GM12878 (cell line): ENCODE measurements at places on chromosomes 7 and 10. TPM values are rescaled to one million over a fixed set of nuclear protein-coding genes. Genes with fewer than 3 reads are reported as not detected.

The FAM25G gene
- not detected in 2 replicates for total RNA-seq

GRCh38 chr10:12489357-12489756 is 140.0 kb downstream of the CAMK1D start:
- H3K27ac ChIP-seq: no peak overlapping the region
- H3K27me3 ChIP-seq: no peaks in the 10 kb centered on the region
- H3K4me1 ChIP-seq: peaks cover 3% of the 10 kb centered on the region
- H3K4me3 ChIP-seq: no peak overlapping the region

- H3K27ac ChIP-seq: no peak overlapping the region
- no peak overlapping the region for H3K4me3 ChIP-seq
- no peaks in the 10 kb centered on the region for H3K27me3 ChIP-seq
Measured at GRCh38 chr7:70416986-70417655, 714.8 kb upstream of the GALNT17 start.

The PIK3CG gene
- total RNA-seq: 7.1 and 8.0 TPM in 2 replicates

The GFRA1 gene
- 0.05 TPM in 2 replicates for total RNA-seq

DNA sequence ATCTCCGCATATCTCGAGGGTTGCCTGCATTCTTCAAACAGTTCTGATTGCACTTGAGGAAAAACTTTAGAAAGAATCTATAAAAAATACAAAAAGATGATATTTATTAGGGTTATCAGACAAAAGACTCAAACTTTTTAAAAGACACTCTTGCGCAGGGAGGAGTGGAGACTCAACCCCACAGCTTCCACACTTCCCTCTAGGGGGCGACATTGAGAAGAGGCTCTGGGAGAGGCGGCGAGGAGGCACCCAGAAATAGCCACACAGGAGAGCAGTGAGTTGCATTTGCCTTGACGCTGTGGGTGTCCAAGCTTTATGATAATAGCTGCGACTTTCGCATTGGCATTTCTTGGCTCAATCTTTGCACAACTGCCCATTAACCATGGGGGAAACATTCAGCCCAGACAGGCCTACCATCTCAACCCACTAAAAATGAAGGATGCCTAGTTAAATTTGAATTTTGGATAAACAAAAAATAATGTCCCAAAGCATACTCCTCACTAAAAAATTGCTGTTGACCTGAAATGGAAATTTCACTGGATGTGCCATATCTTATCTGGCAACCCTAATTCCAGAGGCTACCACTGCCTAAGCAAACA is 86.2 kb downstream of the EBF3 start:
- no peaks in the 10 kb centered on the region for H3K4me1 ChIP-seq
- H3K27ac ChIP-seq: no peak overlapping the region
- no peaks in the 10 kb centered on the region for H3K36me3 ChIP-seq
- H3K27me3 ChIP-seq: no peaks in the 10 kb centered on the region
- H3K4me3 ChIP-seq: no peak overlapping the region

DNA sequence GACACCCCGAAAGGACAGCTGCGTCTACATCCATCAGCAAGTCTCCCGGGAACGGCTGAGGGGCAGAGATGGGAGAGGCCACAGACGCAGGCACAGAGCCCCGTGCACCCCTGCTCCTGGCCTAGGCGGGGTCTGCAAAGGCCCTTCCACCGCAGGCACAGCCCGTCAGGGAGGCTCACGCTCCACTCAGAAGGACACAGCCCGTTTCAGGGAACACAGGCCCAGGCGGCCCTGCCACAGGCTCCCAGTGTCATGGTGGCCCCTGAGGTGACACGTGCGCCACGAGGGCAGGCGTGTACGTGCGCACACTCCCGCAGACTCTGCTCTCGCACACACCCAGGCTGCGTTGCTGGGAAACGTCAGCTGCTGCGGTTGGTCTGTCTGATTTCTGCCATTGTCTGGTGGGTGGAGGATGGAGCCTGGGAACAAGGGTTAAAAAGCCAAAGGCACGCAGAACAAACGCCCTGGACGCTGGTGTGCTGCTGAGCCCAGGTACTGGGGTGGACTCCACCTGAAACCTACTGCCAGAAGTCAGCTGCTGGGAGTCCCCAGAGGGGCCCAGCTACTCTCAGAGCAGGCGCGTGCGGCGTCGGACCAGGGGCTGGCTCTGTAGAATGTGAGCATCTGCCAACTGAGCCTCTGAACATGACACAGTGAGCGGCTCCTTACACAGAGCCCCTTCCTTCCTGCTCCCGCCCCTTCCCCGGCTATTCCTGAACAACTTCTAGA is 13.1 kb downstream of the GPER1 start:
- H3K4me3 ChIP-seq: no peak overlapping the region
- peaks cover 27% of the 10 kb centered on the region for H3K4me1 ChIP-seq
- H3K36me3 ChIP-seq: peaks cover 2% of the 10 kb centered on the region; the same call in 1 of the 2 replicates
- H3K27me3 ChIP-seq: no peaks in the 10 kb centered on the region

- H3K36me3 ChIP-seq: no peaks in the 10 kb centered on the region
- H3K4me3 ChIP-seq: no peak overlapping the region
- H3K27me3 ChIP-seq: no peaks in the 10 kb centered on the region
- no peaks in the 10 kb centered on the region for H3K4me1 ChIP-seq
Measured at GRCh38 chr10:118931436-118931835, 98.1 kb upstream of the NANOS1 start.

GRCh38 chr7:155676052-155676451 is 31.6 kb downstream of the RBM33 start:
- H3K27me3 ChIP-seq: no peaks in the 10 kb centered on the region
- DNase-seq: no peak
- no peak overlapping the region; the same call in 1 of the 2 replicates for H3K4me3 ChIP-seq
- H3K36me3 ChIP-seq: peaks cover 22% of the 10 kb centered on the region
- H3K27ac ChIP-seq: peak overlapping the region; percentile 67

DNA sequence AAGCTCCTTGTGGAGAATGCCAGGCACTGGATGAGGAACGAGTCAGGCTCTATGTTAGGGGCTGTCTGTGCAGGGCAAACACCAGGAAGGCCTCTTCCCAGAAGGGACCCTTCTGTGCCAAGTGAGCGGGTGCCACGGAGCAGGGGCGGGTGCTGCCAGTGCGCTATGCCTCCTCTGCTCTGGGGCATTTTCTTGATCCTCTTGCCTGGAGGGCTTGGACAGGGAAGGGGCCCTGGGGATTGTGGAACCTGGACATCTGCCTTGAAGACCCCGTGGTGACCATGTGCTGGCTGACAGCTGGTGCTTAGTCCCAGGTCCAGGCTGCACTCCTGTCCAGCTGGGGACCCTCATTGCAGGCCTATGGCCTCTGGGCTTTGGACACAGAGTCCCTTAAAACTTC is 15.4 kb upstream of the TBRG4 start:
- no peaks in the 10 kb centered on the region for H3K36me3 ChIP-seq
- no peak for DNase-seq

The ANXA8 gene
- 0.19 TPM in 1 of 2 replicates, not detected in the other for total RNA-seq

DNA sequence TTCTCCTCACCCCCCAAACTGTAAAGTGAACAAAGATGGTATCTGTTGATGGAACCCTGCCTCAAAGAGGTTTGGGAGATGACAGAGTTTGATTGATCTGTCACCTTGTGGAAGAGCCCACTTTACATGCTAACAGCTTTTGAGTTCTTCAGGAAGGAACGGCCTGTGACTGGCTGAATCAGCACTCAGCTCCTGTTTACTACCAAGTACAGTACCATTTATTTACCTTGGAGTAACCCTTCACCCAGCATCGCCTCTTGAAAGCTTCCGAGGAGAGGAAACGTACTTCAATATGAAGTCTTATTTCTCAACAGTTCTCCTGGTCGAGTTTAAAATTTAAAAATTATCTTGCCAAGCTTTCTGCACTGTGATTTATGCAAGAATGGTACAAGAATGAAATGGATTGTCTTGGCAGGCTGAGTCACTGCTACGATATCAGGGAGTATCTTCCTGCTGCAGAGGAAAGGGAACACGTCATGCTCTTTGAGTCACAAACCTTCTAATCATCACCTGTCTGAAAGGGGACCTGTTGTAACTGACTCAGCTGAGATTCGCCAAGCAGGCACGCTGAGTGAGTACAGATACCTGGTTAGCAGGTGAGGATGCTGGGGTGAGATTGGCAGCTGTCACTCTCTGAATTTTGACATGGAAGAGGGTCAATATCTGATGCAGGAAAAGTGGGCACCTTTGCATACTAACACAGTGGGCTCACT is 30.1 kb downstream of the KLF6 start:
- no peaks in the 10 kb centered on the region for H3K36me3 ChIP-seq
- no peak overlapping the region for H3K27ac ChIP-seq
- no peaks in the 10 kb centered on the region for H3K27me3 ChIP-seq

DNA sequence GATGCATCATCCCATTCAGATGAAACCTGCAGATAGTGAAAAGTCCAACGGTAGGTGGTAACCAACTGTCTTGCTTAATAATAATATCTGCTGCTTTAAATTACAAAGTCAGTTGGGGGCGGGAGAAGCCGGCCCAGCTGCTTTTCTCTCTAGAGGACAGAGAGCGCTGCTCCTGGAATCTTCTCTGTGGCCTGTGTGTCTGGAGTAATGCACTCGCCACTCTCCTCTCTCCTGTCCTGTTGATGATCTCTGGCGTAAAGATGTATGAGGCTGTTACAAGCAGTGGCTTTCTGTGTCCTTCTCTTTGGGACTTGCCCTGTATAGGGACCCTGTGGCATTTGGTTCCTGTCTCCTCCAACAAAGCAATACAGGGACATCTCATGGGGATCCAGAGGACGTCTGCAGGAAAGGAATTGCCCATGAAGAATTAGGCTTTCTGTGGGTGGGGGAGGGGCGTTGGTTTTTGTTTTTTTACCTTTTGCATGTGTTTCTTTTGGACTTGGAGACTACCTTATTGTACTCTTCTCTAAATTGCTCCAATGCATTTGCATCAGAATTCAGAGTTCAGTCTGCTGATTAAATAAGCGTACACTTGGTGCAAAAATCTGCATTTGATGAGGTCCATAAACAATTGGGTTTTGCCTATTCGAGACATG is 231.6 kb downstream of the CELF2 start:
- H3K27ac ChIP-seq: peak overlapping the region; percentile 5; the same call in 1 of the 2 replicates
- H3K4me3 ChIP-seq: no peak overlapping the region
- DNase-seq: no peak

GRCh38 chr7:99562832-99563231 is 4.4 kb downstream of the ZNF655 start:
- no peaks in the 10 kb centered on the region for H3K4me1 ChIP-seq
- H3K27ac ChIP-seq: no peak overlapping the region
- H3K27me3 ChIP-seq: no peaks in the 10 kb centered on the region
- H3K36me3 ChIP-seq: peaks cover 9% of the 10 kb centered on the region
- no peak for DNase-seq

The SH2D4B gene
- 0.13 and 0.19 TPM in 2 replicates for total RNA-seq

- no peaks in the 10 kb centered on the region for H3K4me1 ChIP-seq
- DNase-seq: no peak
- H3K27ac ChIP-seq: no peak overlapping the region
- no peaks in the 10 kb centered on the region for H3K36me3 ChIP-seq
- H3K27me3 ChIP-seq: no peaks in the 10 kb centered on the region
Measured at GRCh38 chr7:4065190-4065589, 616.9 kb upstream of the FOXK1 start.

DNA sequence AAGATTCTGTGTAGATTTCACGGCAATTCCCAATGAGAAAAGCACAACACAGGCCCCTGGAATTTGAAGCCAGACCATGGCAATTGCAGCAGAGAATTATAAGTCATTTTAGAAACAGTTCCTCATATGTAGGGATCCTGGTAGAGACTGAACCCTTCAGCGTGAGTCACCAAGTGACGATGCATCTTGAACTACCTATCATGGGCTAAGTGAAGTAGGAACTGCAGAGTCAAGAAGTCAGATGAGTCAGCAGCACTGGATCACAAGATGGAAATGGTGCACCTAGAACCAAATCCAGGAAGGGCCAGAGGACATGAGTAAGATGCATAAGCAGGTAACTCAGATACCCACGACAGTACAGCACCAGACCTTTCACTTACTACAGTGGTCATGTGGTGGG is 140.0 kb upstream of the TPK1 start:
- H3K4me3 ChIP-seq: no peak overlapping the region
- no peaks in the 10 kb centered on the region for H3K36me3 ChIP-seq
- no peak overlapping the region for H3K27ac ChIP-seq
- no peaks in the 10 kb centered on the region for H3K4me1 ChIP-seq
- H3K27me3 ChIP-seq: no peaks in the 10 kb centered on the region

GRCh38 chr7:13778967-13779366 is 210.5 kb downstream of the ETV1 start:
- H3K27ac ChIP-seq: no peak overlapping the region
- H3K36me3 ChIP-seq: no peaks in the 10 kb centered on the region
- no peaks in the 10 kb centered on the region for H3K27me3 ChIP-seq
- no peak overlapping the region for H3K4me3 ChIP-seq

The ABCB4 gene
- 6.0 and 6.1 TPM in 2 replicates for total RNA-seq

The STK31 gene
- total RNA-seq: 0.21 TPM in 2 replicates

DNA sequence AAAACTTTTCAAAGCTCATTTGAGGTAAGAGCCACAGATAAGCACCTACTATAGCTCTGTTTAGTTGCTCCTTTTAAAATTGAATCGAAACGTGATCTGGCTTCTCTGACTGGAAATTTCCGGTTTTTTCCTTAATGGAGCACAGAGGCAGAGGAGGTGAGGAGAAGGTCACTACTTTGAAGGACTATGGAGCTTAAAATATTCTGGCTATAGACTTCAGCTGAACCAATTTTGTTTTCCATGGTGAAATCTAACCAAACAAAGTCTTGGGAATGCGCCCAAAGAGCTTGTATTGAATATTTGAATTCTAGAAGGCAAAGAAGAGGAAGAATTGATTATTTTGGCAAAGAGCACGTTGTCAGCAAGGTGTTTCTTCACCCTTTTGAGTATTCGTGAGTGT is 711.1 kb downstream of the SUGCT start:
- H3K27ac ChIP-seq: no peak overlapping the region
- H3K4me1 ChIP-seq: no peaks in the 10 kb centered on the region
- H3K36me3 ChIP-seq: no peaks in the 10 kb centered on the region
- no peak overlapping the region for H3K4me3 ChIP-seq
- no peak for DNase-seq

DNA sequence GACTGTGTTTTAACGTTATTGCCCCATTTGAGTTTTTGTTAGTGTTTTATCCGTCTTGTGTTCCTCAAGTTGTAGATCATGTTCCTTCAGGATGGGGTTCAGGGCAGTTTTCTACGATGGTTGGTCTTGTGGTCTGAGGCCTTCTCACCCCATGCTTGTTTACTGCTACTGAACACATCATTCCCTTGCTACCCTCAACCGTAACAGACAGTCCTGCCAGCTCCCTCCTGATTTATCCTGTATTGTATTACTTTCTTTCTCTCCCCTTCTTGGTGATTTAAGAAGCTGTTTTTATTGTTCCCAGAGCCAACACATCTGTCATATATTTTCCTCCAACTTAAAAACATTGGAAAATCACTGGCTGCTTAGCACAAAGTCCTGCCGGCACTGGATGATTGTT is 719.8 kb downstream of the INHBA start:
- H3K27me3 ChIP-seq: no peaks in the 10 kb centered on the region
- DNase-seq: no peak
- no peaks in the 10 kb centered on the region for H3K36me3 ChIP-seq
- no peaks in the 10 kb centered on the region for H3K4me1 ChIP-seq
- no peak overlapping the region for H3K27ac ChIP-seq
- no peak overlapping the region for H3K4me3 ChIP-seq

The CYP2C8 gene
- total RNA-seq: 0.58 and 0.82 TPM in 2 replicates

- DNase-seq: no peak
- no peak overlapping the region for H3K4me3 ChIP-seq
- H3K27me3 ChIP-seq: no peaks in the 10 kb centered on the region
- no peaks in the 10 kb centered on the region; the same call in 1 of the 2 replicates for H3K36me3 ChIP-seq
Measured at GRCh38 chr7:151608031-151608551, 88.4 kb upstream of the RHEB start.

GRCh38 chr7:120995654-120996053 is 7.1 kb downstream of the CPED1 start:
- H3K4me1 ChIP-seq: peaks cover 9% of the 10 kb centered on the region; the same call in 1 of the 2 replicates
- H3K27ac ChIP-seq: no peak overlapping the region
- H3K4me3 ChIP-seq: no peak overlapping the region
- DNase-seq: no peak
- H3K27me3 ChIP-seq: no peaks in the 10 kb centered on the region
- no peaks in the 10 kb centered on the region for H3K36me3 ChIP-seq

- H3K36me3 ChIP-seq: no peaks in the 10 kb centered on the region
- H3K27me3 ChIP-seq: no peaks in the 10 kb centered on the region
- peak; percentile 7 for DNase-seq
- no peaks in the 10 kb centered on the region for H3K4me1 ChIP-seq
- no peak overlapping the region for H3K27ac ChIP-seq
Measured at GRCh38 chr7:83655951-83656556, 7.1 kb upstream of the SEMA3E start.
